ENCODE measurements at places on chromosomes 16 and 17.

DNA sequence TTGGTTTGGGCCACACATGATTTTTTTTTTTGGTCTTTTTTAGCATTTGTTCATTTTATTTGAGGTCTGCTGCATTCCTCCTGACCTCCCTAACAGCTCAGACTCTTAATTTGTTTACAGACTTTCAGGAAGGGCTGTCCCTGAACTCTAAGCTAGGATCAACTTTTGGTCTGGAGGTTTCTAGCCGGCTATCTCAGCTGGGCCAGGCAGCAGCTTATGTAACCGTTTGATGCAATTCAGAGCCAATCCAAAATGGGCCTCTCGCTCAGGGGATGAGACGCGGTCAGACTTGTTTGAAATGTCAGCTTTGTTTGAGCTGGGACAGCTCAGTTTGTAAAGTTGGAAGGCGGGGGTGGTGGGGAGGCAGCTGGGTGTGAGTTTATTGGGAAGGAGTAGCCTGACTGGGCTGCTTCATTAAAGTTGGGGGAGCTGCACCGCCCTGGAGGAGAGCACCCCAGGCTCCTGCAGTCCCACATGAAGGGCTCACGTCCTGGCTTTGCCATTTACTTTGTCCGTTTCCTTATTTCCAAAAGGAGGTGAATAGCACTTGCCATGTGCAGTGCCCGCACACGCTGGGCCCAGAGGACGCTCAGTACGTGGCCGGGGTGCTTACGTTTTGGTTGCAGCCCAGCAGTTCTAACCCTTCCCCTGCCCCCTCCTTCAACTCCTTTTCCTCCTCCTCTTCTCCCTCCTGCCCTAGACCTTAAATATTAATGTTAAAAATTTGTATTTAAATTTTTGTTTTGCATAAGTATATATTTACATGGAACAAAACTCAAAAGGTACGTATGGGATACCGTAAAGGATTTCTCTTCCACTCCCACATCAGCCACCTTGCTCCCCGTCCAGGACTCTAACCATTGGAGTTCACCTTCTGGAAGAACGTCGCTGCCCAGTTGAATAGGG, 121.2 kb downstream of the SNX29 start:
- no peak for DNase-seq

DNA sequence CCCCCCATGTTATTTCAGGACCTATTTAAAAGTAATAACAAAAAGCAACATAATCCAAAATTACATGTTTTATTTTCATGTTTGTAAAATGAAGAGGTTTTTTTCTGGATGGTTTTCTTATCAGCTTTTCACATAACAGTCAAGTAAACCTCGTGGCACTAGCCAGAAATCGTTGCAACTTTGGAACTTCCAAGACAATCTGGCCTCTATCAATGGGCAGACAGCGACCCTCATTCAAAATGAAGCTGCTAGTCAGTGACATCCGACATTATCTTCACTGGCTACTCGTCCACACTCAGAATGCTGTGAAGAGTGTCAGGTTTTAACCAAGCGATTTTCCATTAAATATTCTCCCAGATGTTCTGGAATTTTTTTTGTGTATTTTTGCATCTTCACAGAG, 22.7 kb downstream of the ZNF652 start:
- DNase-seq, result no peak

GRCh38 chr17:67829331-67829730, 4.0 kb downstream of the BPTF start:
- DNase-seq, result no peak

DNA sequence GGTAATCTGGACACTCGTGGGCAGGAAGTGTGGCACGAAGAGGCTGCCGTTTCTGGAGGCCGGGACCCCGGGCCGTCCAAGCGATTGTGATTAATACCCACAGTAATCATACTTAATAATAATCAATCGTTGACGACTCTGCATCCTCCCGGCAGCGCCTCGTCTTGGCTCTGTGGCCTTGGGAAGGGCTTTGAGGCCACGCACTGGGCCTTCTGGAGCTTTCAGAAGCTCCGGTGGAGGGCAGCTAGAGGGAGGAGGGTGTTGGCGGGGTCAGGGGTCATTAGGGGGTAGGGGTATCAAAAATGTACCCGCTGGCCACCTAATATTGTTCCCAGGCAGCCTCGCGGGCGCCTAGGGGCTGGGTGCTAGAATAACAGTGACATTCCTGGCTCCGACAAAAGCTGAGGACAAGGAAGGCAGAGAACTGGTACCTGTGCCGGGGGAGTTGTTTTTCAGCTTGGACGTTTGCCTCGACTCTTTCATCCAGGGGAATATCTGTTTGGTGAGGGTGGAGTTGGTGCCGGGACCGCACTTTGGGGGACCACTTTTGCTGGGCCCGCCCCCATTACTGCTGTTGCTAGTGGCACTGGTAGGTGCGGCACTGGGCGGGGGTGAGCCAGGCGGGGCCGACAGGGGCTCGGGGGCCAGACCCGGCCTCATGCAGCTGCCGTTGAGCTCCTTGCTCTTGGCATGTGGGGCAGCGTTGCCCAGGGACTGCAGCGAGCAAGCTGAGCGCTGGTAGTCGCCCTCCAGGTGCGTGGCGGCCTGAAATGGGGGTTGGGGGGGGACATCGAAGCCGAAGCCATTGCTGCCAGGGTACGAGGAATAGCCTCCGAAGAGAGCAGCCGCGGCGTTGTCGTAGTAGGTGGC, 6.9 kb upstream of the HOXB2 start:
- DNase-seq, result no peak

DNA sequence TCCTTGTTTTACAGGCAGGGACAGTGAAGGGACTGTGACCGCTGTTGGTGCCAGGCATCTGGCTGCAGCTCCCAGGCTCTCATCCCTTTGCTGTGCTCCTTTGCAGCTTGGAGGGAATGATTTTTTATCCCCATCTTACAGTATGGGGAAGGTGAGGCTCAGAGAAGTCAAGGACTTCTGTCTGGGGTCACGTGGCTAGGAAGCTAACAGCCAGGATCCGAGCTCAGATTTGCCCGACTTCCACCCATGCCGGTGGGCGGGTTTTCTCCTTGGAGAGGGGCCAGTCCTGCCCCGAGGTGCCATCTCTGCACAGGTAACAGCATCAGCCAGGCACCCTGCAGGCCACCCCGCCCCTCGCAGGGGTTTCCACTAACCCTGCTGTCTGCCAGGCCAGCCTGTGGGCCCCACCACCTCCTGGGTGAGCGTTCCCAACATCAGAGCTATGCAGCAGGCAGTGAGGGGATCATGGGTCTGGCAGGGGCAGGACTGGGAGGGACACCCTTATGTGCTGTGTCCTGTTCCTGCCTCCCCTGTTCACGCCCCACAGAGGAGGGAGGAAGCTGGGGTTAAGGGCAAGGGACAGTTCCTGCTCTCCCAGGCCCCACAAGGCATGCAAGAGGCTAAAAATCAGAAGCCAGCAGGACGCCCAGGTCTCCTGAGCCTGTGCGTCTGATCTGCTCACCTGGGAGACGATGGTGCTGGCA, 25.4 kb downstream of the JPH3 start:
- no peak for DNase-seq

DNA sequence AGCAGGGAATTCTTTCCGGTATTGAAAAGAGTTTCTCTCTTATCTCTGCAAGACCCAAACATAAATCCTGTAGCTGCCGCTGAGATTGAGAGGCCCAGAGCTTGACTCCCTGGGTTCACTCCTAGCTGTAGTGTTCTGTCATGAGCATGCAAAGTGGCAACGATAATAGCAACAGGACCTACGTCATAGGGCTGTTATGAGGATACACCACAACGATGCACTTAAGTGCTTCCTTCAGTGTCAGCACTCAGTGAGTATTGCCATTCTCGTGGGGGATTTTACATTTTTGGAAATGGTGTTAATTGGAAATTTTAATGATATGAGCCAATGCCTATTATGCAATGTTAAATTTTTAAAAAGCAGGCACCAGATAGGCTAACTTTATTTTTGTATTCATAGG, 199.8 kb downstream of the CYLD start:
- no peak for DNase-seq

DNA sequence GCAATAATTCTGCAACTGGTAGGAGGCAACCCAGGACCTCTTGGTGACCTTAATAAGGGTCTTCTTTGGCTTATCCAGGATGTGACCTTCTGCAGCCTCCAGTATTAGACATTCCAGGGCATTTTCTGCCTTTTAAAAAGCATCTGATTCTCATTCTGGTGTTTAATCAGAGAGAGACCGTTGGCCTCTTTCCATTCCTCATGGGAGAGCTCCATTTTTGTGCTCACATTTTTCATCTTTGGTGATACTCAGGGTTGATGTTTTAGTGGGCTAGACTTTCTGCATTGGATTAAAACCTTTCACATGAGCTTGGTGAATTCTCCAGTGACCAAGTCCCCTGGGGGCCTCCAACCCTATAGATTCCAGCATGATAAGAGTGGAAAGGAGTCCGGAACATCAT, 150.2 kb upstream of the CACNG5 start:
- DNase-seq, result no peak

- DNase-seq, result peak; percentile 97
These were observed 218.7 kb downstream of the NTN1 start for GRCh38 chr17:9239793-9240658.

DNA sequence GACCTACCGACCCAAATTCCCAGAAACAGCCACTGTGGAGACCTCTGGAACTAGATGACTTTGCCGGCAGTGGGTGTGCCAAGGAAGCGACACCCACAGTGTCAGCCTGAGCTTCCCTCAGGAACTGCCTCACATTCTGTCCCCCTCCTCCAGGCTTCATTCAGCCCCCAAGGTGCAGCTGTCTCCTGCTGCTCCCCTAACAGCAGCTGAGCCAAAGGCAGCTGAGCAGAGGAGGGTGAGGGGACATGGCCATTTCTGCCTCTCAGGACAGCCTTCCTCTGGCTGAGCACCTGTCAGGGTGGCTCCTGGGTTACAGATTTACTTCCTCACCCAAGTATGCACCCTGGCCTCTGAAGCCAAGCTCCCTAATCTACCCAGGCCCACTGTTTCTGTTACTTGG, 22.1 kb upstream of the MTMR4 start:
- no peak for DNase-seq

DNA sequence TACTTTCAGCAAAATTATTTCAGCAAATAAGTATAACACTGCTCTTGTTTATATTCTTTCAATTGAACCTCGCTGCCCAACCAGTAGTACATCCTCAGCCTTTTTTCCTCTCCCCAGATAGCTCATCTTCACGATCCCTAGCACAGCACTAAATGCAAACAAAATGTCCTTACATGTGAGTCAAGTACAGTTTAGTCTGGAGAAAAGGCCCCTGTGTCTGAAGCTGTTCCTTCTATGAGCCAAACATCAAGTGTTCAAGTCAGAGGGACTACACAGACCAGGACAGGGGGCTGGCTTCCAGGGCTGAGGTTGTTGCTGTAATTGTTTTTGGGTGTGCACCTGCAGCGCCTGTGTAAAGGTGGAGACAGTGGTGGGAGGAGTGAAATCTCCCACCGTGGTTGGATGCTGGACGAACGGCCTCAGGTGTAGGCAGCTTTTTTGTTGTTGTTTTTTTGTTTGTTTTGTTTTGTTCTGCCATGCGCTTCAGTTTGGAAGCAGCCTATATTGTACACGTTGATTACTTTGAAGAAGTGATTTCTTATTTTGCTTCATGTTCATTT, 147.1 kb downstream of the PRKCA start:
- no peak for DNase-seq

GRCh38 chr17:52030052-52030451, 128.5 kb downstream of the CA10 start:
- peak; percentile 52 for DNase-seq

- DNase-seq, result peak; percentile 27
These were observed 70.5 kb downstream of the RBBP6 start for GRCh38 chr16:24609740-24610415.

- no peak for DNase-seq
These were observed 6.5 kb downstream of the ALOX15 start for GRCh38 chr17:4634976-4635375.

DNA sequence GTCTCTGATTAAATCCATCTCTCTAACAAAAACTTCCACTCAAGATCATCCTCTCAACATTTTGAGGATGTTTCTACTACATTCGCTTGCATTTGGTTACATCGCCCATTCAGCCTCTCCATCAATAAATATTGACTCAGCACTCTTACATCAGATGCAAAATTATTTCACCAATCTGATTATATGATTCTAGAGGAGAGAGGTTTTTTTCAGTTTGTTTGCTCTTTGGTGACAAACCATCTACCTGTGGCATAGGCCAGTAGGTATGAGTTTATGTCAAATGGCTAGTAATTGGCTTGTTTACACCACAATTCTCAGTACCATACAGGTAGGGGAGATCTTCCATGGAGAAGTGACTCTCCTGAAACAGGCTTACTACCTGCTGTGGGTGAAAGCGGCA, 52.3 kb downstream of the TOX3 start:
- DNase-seq, result no peak

GRCh38 chr17:3794557-3795389, 6.2 kb downstream of the ITGAE start:
- DNase-seq, result no peak

DNA sequence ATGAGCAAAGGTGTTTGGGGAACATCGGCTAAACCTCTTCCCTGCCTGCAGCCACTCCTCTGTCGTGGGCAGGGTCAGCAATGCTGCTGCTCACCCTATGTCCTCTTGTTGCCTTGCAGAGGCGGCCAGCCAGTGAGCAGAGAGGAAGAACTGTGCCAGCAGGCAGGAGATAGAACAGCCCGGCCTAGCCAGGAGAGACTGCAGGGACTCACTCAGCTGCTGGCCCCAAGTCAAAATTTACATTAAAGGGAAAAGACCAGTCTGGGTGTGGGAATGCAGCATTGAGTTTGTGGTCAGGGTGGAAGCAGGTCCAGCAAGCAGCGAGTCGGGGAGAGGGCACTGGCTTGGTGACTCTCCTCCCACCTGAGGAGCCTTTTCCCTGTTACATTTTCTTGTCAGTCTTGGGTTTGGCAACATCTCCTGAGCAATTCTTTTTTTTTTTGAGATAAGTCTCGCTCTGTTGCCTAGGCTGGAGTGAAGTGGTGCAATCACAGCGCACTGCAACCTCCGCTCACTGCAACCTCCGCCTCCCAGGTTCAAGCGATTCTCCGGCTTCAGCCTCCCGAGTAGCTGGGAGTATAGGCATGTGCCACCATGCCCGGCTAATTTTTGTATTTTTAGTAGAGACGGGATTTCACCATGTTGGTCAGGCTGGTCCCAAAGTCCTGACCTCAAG, 22.7 kb downstream of the LIG3 start:
- no peak for DNase-seq

- DNase-seq, result no peak
These were observed 289.1 kb downstream of the CA10 start for GRCh38 chr17:51869387-51869786.

DNA sequence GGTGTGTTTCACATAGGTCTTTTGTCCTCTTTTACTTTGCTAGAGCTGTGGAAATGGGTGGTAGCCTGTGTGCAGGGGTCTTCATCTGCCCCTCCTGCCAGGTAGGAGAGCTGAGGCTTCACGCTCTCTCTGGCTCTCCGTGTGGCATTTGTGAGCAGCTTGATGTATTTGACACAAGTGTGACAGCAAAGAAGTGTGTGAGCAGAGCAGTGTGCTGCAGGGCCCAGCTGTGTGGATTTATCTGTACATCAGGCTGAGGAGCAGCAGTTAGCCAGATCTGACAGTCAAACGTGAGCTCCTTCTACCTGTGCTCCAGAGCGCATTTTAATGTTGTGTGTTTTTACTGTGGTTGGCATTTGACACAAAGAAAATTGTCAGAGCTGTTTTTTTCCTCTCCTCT, 101.8 kb downstream of the FTO start:
- DNase-seq, result no peak

GRCh38 chr17:17603178-17603894, 11.8 kb upstream of the PEMT start:
- DNase-seq, result no peak

- peak; percentile 73 for DNase-seq
These were observed 17.3 kb upstream of the EEF2K start for GRCh38 chr16:22188595-22189442.

All from SK-N-SH (cell line).